ENCODE measurements at places on chromosomes 1 and 21.

- DNase-seq = no peak
Measured at GRCh38 chr1:236530959-236531358, 7.2 kb downstream of the LGALS8 start.

DNA sequence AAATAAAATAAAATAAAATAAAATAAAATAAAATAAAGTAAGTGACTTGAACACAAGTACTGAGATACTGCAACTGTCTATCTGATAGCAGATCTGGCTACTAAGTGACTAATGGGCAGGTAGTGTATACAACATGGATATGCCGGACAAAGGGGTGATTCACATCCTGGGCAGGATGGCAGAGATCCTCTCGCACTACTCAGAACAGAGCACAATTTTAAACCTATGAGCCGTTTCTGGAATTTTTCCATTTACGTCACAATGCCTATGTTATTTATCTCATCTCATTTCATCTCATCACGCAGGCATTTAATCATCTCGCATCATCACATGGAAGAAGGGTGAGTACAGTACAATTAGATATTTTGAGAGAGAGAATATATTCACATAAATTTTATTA is 233.3 kb upstream of the COA6 start:
- no peak for DNase-seq

GRCh38 chr21:39971956-39972355 is 104.7 kb downstream of the PCP4 start:
- no peak for DNase-seq

DNA sequence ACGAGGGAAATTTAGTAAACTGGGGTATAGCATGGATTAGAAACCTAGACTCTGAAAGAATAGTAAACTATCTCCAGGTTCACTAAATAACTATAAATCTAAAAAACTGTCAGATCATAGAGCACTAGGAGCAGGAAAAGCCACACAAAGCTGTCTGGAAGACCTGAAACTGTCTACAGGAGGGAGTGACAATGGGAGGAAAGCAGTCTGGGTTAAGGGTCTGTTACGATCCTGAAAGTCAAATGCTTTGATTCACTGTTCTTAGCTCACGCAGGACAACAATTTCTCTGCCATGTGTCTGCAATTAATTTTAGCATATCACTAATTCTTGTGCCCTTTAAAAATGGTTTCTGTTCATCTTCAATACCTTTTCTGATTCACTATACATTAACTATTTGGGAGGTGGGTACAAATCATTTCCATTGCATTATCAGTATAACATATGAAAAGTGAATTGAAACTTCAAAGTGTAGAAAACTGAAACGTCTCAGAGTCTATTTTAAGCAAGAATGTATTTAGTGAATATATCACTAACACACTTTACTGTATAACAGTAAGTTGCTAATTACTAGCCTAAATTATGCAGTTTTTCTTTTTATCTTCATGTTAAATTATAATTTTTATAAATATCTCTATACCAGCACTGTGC is 18.4 kb downstream of the CEP170 start:
- DNase-seq = no peak

DNA sequence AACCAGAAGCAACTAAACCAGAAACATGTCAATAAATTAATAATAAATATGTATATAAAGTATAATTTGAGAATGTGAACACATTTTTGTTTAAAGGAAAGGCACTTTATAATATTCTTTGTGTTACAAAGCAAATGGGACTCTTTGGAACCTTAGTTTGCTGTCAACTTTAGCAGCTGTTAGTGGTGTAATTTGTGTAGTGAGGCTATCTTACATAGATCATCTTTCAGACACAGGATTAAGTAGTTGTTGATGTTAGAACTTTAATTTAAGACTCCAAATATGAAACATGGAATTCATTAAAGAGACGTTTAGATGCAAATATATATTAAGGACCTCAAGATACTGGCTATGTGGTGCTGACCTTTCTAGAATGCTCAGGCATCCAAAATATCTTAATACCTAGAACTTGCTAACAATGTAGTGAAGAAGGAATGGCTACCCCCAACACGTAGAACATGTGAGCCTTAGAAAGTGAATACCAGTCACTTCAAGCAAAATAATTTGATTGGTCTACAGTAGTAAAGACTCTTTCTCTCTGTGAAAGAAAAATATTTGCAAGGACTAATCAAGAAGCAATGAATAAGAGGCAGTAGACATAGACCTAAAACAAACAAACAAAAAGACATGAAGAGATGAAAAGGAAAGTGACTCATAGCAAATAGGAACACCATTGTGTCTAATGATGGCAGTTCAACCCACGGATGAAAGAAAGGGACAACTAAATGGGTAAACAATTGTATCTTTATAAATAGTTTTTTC is 811.4 kb downstream of the USP25 start:
- no peak for DNase-seq
